Right lobe of liver (tissue), 6 donors: ENCODE measurements at places on chromosomes 2 and 18.

DNA sequence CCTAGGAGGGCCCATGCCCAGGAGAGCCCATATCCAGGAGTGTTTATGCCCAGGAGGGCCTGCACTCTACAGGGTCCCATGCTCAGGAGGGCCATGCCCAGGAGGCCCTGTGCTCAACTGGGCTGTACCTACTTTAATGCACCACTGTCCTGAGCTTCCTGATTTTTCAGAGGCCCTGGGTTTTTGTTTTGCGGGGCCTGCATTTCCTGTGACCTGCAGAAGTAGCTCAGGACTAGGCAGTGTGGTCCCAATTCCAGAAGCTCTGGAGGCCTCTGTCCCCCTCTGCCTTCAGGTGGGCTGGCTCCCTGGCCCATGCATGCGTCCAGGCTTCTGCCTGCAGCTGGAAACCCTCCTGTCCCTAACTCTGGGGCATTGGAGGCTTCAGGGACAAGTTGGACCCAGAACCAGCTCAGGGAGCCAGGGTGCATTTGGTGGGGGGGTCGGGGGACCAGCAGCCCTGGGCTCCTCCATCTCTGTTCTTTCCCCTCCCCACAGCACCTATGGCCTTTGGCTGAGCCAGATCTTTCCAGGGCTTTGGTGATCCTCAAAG lies 10.8 kb downstream of the GPR35 start:
- DNase-seq, result no peak

DNA sequence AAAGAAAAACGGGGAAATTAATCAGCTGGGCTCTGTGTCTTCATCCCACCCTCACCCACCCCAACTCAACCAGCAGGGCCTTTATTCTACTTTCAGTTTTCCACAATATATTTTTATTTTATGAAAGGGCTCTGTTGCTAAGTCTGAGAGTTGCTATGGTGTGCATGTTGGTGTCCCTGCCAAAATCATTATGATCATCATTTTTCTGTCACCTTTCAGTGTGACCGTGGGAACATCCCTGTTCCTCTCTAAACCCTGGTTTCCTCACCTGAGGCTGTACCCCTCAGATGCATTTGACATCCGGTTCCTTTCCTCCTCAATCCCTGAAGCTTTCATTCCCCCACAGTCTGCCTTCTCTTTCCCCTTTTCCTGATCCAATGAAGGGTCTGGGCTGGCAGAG lies 180.5 kb downstream of the ZFP36L2 start:
- no peak for DNase-seq

GRCh38 chr2:190506666-190507065 lies 27.9 kb downstream of the NEMP2 start:
- no peak for DNase-seq

- no peak for DNase-seq
These were observed 319.6 kb downstream of the PIK3C3 start for GRCh38 chr18:42274488-42275137.

- no peak for DNase-seq
These were observed 328.2 kb upstream of the COL3A1 start for GRCh38 chr2:188645986-188646385.

DNA sequence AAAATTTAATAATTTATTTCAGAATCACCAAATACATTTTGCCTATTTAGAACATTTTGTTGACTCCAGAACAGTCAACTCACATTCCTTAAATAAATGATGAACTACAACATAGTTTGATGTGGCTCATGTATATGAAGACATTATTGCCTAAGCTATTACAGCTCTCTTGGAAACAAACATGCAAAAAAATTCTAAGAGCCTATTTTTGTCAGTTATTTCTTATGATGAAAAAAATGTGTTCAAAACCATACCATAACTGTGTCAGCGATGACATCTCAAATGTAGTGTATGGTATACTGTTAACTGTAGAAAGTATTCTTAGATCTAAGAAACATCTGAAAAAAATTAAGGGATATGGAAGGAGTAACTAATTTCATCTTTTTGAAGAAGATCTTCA lies 6.3 kb upstream of the EMILIN2 start:
- no peak for DNase-seq

GRCh38 chr2:14232217-14232616 lies 400.3 kb upstream of the LRATD1 start:
- no peak for DNase-seq

DNA sequence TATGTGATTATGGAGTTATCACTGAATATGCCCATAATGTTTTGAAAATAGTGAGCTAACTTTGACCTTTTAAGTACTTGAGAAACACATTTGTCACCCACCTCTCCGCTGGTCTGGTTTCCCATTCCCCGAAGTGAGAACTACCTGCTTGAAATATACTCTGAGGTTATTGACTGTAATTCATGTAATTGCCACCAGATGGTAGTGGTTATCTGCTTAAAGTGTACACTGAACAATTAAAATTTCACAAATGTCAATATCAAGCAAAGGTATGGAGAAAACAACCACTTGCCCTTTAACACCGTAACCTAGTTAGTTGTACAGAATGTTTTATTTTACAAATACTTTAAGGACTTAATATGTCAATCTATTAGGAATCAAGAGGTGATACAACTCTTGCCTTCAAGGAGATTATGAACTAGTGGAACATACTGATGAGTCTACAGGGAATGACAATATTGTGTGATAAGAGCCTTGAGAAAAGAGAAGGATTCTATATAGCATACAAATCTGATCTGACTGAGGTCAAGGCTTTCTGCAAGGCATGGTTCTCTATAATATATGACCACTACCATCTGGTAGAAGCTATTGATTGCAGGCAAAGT lies 316.8 kb upstream of the KCNH7 start:
- DNase-seq, result no peak

DNA sequence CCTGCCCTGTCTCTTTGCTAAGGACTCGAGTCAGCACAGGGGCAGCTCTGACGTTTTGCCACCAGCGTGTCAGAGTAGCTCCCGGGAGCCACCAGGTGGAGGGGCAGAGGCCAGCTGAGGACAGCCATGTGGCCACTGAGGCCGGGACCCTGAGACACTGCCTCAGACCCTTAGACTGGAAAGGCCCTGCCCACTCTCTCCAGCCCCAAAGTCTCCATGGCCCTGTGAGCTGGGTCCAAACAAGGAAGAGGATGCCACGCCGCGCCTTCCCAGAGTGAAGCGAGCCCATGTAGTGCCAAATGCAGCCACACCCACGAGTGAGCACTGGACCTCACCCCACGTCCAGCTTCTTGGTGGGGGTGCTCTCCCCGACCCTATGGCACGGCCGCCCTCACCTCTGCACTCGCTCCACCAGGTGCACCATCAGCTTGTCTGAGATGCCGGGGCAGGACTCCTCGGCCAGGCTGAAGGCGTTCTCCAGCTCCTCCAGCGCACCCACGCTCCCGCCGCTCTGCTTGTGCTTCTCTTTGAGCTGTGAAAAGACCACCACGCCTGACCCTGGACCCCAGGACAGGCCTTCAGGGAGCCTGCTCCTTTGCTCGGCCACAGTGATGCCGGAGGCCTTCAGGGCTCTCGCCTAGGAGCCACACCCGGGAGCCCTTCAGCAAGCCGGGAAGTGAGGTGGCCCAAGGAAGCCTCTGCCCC lies 12.2 kb downstream of the STK25 start:
- no peak for DNase-seq

DNA sequence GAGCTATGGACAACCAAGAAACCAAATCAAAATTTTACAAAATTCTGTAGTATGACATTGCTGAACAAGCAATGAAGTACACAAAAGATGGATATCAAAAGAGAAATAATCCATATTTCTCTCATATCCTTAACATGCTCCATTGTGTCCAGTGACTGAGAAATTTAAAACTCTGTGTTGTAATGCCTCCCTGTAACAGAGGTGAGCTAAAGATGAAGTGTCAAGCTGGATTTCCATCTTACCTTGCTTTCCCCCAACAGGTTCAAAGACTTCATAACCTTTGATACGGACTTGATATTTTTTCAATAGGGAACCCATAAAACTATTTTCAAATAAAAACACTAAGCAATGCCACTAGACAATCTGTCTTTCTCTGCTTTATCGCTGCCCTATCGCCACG lies 95.7 kb upstream of the SERTAD2 start:
- DNase-seq, result no peak

DNA sequence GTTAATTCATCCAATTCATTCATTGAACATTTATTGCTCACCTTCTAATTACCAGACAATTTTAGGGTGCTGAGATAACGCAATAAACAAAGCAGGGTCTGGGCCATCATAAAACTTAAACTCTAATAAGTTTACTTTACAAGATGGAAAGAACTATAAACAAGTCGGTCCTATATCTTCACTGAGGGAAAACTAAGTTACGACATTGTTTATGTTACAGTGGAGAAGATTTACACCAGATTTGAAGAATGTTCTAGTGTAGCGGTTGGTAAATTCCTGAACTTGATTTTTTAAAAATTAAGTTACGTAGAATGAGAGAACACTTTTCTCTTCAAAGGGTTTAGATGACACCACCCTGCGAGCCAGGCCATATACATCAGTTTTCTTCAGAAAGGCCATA lies 20.7 kb upstream of the FRZB start:
- DNase-seq, result no peak

- DNase-seq, result no peak
These were observed 410.4 kb upstream of the ID2 start for GRCh38 chr2:8271461-8271860.

GRCh38 chr18:3541549-3542386 lies 91.8 kb downstream of the TGIF1 start:
- no peak for DNase-seq

GRCh38 chr2:5725794-5726463 lies 33.7 kb downstream of the SOX11 start:
- DNase-seq, result no peak

DNA sequence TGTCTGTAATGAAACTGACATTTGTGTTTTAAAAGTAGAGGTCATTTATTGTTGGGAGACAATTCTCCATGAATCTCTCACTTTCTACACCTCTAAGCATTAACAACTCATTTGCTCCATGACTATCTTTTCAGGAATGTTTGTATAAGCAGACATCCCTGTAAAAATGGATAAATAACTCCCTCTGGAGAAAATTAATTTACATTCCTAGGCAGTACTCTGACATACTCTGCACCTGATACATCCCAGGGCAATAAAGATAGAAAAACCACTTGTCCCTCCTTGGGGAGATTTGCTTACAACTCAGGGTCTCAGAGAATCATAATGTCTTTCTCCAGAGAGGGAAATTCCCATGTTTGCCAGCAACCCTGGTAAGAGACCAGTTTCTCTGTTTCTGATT lies 1037.7 kb upstream of the SLC39A10 start:
- no peak for DNase-seq

DNA sequence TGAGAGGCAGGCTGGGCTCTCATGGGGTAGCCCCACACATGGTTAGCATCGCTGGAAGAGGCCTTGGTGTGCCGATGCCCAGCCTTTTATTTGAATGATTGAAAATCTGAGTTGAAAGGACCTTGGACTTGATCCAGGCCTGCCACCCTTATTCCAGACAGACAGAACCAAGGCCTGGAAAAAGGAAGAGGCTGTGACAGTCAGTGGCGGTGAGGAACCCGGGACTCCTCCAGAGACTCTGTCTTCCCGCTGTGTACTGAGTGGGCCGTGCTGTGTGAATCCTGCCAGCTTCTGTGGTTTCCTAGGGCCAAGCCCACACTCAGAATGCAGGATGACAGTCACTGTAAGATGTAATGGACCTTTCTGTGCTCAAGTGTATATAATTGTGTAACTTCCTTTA lies 218.5 kb downstream of the LDLRAD4 start:
- DNase-seq, result no peak

DNA sequence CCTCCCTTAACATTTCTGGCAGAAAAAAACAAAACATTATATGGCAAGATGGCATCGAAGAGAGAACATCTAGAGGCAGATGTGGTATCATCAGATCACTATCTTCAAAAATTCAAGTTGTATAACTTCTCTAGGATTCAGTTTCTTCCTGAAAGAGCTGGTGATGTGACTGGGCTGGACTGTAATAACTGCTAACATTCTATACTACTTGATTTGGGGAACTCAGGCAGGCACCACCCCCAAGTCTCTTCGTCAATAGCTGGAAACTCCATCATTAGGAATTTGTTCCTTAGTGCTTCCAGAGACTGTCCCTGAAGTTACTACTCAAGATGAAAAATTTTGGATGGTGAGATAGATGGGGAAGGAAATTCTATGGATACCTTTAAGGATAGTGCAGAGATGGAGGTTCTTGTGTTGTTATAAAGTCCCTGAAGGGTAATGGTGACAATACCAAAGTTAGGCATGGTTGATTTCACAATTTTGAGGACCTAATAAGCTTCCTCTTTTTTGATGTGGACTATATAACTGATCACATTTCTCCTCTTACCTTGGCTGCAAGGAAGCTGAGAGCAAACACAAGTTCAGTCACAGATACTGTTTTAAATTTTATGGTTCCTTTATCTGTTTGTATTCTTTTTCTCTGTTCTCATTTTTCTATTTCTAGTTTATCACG lies 59.1 kb upstream of the PGAP1 start:
- DNase-seq, result no peak

GRCh38 chr2:175418224-175418835 lies 236.8 kb upstream of the ATP5MC3 start:
- no peak for DNase-seq

DNA sequence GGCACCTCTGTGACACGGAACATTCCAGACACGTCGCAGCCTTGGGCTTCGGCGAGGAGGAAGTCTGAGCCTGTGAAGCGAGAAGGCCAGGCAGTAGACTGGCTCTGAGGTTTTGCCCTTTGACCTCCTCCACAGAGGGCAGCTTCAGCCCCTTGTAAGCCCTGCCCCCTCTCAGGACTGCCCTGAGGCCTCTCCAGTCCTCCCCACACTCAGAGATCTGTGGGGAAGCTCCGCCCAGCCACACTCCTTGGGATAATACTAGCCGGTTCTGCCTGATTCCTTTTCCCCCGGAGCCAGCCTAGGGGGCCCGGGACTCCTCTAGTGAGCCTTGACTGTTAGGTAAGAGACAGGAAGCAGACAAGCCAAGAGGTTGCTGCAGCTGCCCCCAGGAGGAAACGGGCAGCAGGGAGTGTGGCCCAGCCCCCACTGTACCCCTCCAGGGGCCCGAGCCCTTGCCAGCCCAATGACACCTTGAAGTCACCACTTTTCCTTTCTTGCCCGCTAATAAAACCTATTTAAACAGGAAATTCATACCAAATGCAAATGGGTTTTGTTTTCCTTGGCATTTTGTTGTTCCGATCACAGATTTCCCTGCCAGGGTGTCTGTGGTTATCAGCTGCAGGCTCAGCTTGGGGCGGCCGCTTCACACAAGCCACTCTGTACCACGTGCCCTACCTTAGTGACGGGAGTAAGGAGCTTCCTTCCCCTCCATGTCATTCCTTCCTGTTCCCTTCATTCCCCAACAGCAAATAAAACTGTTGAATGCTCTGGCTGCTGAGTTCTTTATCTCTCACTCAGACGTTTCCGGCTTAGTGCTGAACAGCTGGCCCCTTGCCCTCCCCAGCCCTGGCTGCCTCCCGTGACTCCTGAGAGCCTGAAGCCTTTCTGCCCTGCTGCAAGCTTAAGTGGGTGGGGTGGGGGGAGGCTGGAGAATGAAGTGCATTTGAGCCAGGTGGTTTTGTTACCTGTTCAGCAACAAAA lies 124.7 kb downstream of the CABLES1 start:
- DNase-seq, result peak; percentile 78

- no peak for DNase-seq
These were observed 76.0 kb downstream of the RNF144A start for GRCh38 chr2:6993229-6993640.

GRCh38 chr2:61465045-61465444 lies 5.8 kb downstream of the USP34 start:
- DNase-seq, result no peak

GRCh38 chr2:50455351-50455939 lies 576.5 kb downstream of the NRXN1 start:
- DNase-seq, result no peak
